ENCODE measurements at places on chromosomes 3 and 15. TPM values are rescaled to one million over a fixed set of nuclear protein-coding genes. Genes with fewer than 3 reads are reported as not detected.

DNA sequence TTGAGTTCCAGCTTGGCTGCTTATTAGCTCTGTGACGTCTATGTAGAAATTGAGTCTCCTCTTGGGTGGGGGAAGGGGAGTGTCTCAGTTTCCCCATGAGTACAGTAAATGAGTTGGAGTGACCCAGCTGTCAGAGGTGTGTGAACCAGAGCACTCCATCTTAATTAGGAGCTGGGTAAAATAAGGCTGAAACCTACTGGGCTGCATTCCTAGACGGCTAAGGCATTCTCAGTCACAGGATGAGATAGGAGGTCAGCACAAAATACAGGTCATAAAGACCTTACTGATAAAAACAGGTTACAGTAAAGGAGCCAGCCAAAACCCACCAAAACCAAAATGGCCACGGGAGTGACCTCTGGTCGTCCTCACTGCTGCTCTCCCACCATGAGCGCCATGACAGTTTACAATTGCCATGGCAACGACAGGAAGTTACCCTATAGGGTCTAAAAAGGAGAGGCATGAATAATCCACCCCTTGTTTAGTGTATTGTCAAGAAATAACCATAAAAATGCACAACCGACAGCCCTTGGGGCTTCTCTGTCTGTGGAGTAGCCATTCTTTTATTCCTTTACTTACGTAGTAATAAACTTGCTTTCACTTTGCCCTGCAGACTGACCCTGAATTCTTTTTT lies 222.4 kb downstream of the CACNA2D3 start:
- no peak for DNase-seq

- DNase-seq = no peak
Measured at GRCh38 chr3:151226088-151226563, 23.1 kb upstream of the GPR171 start.

GRCh38 chr15:49901321-49901720 lies 217.7 kb downstream of the ATP8B4 start:
- DNase-seq = no peak

GRCh38 chr3:64037084-64037483 lies 13.8 kb upstream of the PSMD6 start:
- no peak for DNase-seq

Gene RETNLB
- polyA plus RNA-seq = not detected

DNA sequence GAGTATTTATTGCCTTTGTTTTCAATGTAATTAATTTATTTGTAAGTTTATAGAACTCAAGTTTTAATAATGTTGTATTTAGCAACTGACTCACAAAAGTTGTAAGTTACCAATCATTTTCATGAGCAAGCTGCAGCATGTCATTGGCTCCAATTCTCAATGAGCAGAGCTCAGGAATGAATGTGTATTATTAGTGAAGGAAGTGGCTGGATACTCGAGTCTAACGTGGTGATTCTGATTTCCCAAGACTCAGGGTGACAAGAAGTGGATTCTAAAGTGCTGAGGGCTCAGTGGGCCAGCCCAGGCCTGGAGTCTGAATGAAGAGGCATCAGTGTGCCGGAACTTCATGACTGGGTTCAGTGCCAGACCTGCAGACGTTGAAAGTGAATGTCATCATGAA lies 39.6 kb downstream of the CLDN11 start:
- DNase-seq = no peak

Gene MESP2
- polyA plus RNA-seq = 0.44 TPM

Gene ZMYND10
- 3.9 TPM for polyA plus RNA-seq

- DNase-seq = no peak
Measured at GRCh38 chr3:65971293-65972252, 67.1 kb downstream of the MAGI1 start.

DNA sequence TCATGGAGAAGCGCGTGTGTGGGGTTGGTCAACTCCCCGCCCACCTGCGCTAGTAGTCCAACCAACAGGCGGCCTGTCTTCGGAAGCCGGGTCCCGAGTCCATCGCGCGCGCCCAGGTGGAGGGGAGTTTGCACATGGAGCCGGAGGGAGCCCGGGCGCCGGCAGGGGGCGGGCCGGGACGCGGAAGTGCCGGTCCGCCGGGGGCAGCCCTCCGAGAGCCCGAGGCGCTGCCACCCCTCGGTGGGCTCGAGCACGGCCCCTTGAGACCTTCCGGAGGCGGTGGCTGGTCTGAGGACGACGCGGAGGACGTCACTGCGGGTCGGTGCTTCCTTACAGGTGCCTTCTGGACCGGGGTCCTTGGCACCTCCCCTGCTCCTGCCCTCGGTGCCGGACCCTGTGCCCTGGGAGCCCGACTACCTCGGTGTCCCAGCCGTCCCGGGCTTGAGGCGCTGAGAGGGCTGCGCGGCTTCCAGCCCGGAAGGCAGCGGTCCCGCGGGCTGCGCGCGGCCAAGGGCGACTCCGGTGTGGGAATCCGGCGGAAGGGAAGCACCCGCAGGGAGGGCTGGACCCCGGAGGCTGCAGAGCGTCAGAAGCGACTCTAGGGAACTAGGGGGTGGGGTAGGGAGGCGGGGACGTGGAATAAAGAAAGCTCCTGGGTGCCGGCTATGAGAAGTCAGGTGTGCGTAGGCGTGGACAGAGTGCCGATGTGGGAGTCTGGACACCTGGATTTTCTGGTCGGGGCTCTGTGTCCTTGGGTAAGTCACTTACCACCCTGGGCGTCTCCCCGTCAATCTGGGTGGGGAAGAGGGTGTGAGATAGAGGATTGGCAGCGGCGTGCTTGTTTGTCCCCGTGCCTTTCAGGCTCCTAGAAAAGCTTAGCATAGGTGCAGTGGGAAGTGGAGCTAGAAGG lies 212.3 kb downstream of the FGF12 start:
- DNase-seq = peak; percentile 21

DNA sequence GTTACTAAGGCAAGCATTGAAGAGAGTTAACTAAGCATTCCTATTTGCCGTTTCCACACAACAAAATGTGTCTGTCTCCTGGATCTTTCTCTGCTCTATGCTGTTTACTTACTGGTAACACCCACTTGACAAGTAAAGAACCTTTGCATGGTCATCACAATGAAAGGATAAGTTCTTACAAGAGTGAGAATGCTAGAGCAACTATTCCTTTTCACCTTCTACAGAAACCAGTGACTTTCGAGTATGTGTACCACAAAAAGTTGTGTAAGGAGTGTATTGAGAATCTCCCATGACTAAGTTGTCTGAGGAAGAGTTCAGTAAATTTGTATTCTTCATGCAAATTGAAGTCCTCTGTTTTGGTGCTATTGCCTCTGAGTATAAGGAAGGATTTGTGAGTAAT lies 10.8 kb downstream of the TIPARP start:
- DNase-seq = no peak

Gene RASA2
- polyA plus RNA-seq = 26.3 TPM

Gene PSTPIP1
- polyA plus RNA-seq = 1.0 TPM

Gene STRC
- polyA plus RNA-seq = 1.4 TPM

Measured in renal cortex interstitium (tissue), 15 donors.